Fibroblast of villous mesenchyme (primary cell): ENCODE measurements at places on chromosomes 7 and 10. TPM values are rescaled to one million over a fixed set of nuclear protein-coding genes. Genes with fewer than 3 reads are reported as not detected.

DNA sequence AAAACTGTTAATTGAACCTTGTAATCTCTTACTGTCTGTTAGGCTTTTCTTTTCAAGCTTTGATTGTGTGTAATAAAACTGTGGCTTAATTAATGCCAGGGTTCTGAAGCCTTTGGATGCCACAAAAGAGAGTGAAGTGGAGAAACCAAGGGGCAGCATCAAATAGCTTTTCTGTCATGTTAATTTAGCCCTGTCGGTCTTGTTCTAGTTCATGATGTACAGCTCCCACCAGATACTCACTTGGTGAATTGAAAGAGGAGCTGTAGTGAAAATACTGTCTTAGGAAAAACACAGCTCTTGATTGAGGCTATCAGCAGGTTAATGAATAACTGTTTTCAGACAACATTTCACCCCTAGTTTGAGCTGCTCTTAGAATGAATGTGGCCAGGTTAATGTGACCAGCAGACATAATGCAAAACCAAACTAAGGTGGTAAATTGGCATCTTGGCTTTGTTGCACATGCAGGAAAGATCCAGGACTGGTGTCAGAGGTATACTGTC is 94.2 kb downstream of the POLL start:
- no peak for DNase-seq

The NEUROD6 gene
- total RNA-seq: not detected in 2 replicates

GRCh38 chr10:104413528-104413927 is 59.9 kb downstream of the CFAP58 start:
- DNase-seq: no peak

GRCh38 chr7:2972835-2973161 is 70.9 kb downstream of the CARD11 start:
- no peak for DNase-seq

- DNase-seq: no peak
These were observed 751.6 kb downstream of the GRID1 start for GRCh38 chr10:85614981-85615380.

The ZNF425 gene
- total RNA-seq: 2.9 and 3.5 TPM in 2 replicates

- DNase-seq: no peak
These were observed 63.7 kb downstream of the PROSER2 start for GRCh38 chr10:11886851-11887250.

The GRM3 gene
- not detected in 2 replicates for total RNA-seq

- DNase-seq: no peak
These were observed 160.3 kb downstream of the SNX10 start for GRCh38 chr7:26451997-26452396.

DNA sequence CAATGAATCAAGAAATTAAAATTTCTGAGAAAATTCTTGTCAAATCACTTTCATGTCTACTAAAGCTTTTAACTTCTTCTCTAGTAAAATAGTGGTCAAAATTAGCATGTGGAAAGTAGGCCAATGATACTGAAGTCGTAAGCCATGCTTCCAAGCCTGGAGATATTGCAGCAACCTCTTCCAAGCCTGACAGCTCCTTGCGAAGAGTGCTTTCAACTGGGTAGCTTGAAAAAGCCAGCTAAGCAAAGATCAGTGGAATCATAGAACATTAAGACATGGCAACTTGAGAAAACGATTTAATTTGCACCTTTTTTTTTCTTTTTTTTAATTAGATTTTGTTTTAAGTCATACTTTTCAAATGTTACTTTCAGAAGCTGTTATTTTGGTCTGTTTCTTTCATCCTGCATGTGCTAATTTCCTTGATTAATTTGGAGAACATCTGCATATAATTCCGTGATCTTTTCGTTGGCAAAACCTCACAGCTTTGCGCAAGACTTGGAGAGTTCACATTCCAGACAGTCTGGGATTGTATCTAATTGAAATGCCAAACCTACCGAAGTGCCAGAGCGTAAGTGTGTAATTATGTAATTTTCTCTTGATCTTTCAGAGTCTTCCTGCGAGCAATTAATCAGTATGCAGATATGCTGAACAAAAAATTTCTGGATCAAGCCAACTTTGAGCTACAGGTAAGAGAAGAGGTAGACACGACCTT is 142.2 kb upstream of the INSYN2A start:
- peak; percentile 30 for DNase-seq

DNA sequence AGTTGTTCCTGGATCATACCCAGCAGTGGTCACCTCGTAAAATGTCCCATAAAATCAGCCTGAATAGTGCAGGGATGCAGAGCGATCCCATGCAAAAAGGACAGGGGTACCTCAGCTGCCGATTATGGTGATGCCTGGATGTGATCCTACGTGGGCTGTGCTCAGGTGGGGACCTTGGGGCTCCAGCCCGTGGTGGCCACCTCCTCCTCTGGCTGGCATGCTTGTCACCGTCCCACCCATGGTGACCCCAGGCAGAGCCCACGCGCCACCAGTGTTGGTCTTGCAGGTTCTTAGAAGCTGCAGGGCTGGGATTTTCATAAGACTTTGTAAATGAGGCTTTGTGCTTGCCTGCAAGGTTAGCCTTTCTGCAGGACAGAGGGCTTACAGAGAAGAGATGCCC is 97.2 kb downstream of the GLRX3 start:
- no peak for DNase-seq

The MYH16 gene
- total RNA-seq: not detected in 2 replicates

The TMEM213 gene
- not detected in 2 replicates for total RNA-seq

- DNase-seq: no peak
These were observed 177.3 kb upstream of the PHYHIPL start for GRCh38 chr10:58998924-58999713.

- peak; percentile 99 for DNase-seq
These were observed 75.1 kb downstream of the MAD1L1 start for GRCh38 chr7:2157473-2158279.

DNA sequence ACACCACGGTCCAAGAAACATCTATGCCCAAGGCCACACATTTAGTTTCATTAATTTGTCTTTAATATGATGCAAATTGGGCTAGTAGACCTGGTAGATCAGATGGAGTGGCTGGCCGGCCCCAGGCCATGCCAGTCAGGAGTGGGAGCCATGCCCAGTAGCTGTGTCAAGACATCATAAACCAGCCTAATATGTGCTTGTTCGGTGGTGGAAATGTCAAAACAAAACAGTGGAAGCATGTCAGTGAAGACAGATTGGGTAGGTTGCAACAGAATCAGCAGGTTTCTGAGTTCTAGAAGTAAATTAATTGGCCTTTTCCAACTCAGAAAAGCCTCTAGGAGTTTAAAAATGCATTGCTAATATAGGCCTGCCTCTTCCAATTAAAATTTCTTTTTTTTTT is 124.7 kb downstream of the NRP1 start:
- DNase-seq: no peak

GRCh38 chr10:6119423-6119822 is 30.6 kb downstream of the RBM17 start:
- DNase-seq: no peak

DNA sequence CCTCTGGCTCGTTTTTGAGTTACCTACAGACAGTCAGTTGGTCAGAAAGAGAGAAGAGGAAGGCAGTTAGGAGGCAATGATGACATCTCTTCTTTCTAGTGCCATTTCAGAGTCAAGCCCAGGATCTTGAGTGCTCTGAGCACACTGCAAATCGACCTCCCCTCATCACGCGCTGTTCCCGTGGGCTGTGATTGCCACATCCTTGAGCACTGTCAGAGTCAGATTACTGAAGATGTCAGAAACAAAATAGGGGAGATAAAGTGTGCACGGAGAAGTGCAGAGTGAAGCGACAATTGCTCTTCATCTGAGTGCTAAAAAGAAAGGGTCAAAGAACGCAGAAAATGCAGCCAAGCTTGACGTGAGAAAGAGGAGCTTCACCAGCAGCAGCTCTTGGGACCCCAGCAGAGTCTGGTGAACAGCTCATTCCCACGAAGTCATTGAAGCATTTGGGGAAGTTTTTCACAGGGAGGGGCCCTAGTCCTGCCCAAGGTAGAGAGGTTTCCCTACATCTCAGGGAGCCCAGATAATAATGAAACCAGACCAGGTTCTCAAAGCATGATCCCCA is 661.7 kb upstream of the AUTS2 start:
- no peak for DNase-seq

GRCh38 chr7:114468844-114469243 is 54.2 kb downstream of the FOXP2 start:
- no peak for DNase-seq

- DNase-seq: no peak
These were observed 144.0 kb upstream of the FAM3C start for GRCh38 chr7:121540138-121540537.

The LIPF gene
- not detected in 2 replicates for total RNA-seq

The CD36 gene
- total RNA-seq: 1.3 and 4.3 TPM in 2 replicates

DNA sequence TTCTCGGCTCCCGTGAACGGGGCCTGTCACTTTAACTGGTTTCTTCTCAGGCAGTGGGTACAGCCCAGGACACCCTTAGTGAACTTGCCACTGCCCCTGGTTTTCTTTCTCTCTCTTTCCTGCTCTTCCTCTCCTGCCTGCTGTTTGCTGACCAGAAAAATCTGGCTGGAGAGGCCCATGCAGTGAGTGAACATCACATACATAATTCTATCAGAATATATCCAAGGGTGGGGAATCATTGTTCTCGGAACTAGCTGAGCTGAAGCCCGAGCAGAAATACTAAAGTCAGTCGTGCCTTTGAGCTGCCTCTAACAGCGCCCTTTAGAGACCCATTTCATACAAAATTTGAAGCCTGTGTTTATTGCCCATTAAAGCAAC is 501.5 kb upstream of the GALNT17 start:
- no peak for DNase-seq

GRCh38 chr7:47744883-47745282 is 163.0 kb upstream of the TNS3 start:
- DNase-seq: no peak

The IFIT1B gene
- under 0.01 TPM in 1 of 2 replicates, not detected in the other for total RNA-seq

The RAMP3 gene
- total RNA-seq: not detected in 2 replicates

DNA sequence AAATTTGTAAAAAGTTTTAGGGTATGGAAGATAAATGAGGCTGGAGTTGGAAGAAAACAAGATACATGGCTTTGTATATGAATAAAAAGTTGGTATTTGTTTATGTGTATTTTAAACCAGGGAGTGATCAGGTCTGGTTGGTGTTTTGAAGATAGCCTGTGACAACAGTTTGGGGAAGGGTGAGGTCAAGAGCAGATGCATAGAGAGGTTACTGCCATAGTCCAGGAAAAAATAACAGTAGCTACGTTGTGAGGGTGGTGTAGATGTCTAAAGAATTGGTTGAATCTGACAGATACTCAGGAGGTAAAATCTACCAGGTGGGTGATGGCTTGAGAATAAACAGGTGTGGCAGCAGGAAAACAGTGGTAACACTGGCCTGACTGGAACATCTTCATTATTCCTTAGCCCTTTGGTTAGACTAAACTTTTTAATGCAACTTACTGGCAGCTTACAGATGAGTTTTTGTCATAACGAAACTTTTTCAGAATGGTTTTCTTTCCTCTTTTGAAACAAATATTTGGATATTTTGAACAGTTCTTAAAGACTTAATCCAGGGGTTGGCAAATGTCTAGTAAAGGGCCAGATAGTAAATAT is 25.5 kb downstream of the ZNRF2 start:
- no peak for DNase-seq

The AKR1E2 gene
- total RNA-seq: 7.7 and 9.1 TPM in 2 replicates

DNA sequence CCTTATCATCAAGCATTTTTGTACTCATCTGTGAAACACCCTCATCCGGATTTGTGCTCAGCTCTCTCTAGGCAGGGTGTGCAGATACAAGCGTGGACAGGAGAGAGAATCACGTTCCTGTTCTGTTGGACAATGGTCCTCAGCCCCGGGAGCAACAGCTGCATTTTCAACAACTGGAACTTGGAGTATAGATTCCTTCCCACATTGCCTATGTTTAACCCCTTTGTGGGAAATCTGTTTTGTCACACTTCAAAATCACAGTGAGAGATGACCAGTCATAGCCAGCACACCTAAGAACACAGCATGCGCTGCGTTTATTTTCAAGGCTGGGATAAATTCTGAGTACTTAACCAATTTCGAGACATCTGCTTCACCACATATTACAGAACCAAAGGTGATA is 32.5 kb downstream of the MAP3K8 start:
- DNase-seq: no peak
